ENCODE measurements at places on chromosomes 1 and 21. TPM values are rescaled to one million over a fixed set of nuclear protein-coding genes. Genes with fewer than 3 reads are reported as not detected.

Gene ZNF684
- total RNA-seq = 2.2 TPM

Gene CADM3
- total RNA-seq = 0.14 TPM

Gene IGSF9
- total RNA-seq = 0.15 TPM

Gene CD53
- not detected for total RNA-seq

Gene OR6N1
- total RNA-seq = not detected

Gene OR2T35
- total RNA-seq = not detected

Gene AIRE
- total RNA-seq = not detected

Gene TCHH
- total RNA-seq = 0.25 TPM

Gene NR1I3
- not detected for total RNA-seq

Gene DPH5
- 28.3 TPM for total RNA-seq

Gene TNFRSF25
- 3.1 TPM for total RNA-seq

Gene HHAT
- total RNA-seq = 1.7 TPM

Gene EXO1
- total RNA-seq = 22.2 TPM

Gene MTF2
- 9.8 TPM for total RNA-seq

Gene PRDX6
- total RNA-seq = 353 TPM

Gene GPR3
- 1.6 TPM for total RNA-seq

Gene KRTAP12-2
- not detected for total RNA-seq
